ENCODE measurements at places on chromosomes 6 and 20.

DNA sequence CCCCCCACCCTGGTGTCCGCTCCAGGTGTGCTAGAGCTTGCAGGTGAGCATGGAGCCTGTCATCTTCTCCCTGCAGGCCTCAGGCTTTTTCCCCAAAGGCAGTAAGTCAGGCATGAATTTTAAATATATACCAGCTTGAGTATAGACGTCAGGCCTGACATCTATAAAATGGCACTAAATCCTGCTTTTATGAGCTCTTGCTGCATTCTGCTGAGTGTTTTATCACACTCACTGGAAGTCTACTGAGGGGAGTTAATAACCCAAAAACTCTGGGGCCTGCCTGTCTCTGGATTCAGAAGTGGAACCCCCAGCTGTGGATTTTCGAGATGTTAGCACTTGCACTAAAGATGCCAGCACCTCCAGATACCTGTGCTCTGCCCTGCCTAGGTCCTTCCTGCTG, 133.4 kb upstream of the TOP1 start:
- no peak for DNase-seq

DNA sequence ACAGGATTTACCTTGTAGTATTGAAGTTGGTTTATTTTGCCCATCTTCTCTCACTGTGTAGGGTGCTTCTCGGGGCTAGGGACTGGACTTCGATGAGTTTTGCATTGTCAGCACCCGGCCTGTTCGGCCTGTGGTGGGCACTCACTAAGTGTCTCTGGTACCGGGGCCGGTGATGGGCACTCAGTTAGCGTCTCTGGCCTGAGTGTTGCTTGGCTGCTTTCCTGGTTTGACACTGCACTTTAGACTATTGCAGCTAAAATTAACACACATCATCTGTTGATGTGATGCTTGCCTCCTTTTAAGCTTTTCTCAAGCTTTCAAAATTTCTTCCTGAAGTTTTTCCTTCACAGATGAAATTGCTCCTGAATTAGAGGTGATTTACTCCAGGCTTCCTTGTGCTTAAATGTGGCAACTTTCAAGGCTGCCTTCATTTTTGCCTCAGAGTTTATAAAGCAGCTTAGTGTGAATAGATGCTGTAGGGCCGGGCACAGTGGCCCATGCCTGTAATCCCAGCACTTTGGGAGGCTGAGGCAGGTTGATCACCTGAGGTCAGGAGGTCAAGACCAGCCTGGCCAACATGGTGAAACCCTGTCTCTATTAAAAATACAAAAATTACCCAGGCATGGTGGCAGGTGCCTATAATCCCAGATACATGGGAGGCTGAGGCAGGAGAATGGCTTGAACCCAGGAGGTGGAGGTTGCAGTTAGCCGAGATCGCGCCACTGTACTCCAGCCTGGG, 41.7 kb upstream of the TULP4 start:
- no peak for DNase-seq

DNA sequence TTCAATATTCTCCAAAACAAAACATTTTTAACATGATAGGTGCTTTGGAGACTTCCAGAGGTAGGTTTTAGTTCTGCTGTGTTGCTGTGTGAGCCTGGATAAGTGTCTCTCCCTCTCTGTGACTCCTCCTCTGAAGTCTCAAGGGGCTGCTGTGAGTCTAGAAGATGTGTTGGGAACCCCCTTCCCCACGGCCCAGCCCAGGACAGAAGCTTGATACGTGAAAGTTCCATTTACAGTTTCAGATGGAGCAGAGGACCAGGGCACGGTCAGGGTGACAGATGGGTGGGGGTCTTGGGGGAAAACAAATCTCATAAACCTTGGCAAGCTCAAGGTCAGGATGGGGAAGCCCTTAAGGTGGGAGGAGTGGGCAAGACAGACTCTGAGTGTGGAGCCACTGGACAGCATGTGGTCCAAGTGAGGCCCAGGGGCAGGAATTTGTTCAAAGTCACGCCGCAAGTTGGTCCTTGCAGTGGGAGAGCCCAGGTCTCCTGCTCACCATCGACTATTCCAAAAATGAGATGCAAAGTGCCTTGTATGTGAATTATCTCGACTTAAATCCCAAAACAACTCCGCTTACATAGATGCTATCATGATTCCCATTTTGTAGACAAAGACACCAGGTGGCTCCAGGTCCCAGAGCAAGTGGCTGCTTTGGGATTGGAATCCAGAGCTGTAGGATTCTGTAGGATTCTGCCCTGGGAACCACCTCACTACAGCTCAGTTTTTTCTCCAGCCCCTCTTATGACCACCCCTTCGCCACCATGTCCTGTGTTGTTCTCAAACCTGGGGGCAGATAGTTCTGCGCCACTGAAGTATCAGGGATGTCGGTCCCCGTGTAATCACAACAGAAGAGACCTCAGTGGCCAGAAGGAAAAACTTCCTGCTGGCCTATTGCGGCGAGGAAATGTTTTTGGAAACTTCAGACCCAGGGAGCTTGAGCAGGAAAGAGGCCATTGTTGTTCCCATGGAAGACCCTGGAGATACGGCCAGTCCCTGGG, 1.9 kb downstream of the TGM2 start:
- no peak for DNase-seq

DNA sequence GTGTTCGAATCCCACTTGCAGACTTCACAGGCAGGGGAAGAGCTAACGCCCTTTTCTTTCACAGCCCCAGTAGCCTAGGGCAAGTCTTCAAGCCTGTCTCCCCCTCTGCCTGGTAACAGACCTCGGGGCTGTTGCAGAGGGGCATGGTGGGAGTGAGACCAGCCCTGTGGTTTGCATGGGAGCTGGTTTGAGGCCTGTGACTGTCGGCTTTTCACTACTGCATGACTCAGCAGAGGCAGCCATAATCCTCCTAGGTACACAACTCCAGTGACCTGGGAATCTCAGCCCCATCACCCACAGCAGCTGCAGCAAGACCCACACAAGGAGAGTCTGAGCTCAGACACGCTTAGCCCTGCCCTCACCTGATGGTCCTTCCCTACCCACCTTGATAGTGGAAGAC, 55.3 kb upstream of the POPDC3 start:
- DNase-seq = no peak

GRCh38 chr6:28634761-28635546, 109.3 kb downstream of the GPX5 start:
- no peak for DNase-seq

- no peak for DNase-seq
These were observed 115.7 kb downstream of the PHACTR1 start for GRCh38 chr6:12832226-12832735.

DNA sequence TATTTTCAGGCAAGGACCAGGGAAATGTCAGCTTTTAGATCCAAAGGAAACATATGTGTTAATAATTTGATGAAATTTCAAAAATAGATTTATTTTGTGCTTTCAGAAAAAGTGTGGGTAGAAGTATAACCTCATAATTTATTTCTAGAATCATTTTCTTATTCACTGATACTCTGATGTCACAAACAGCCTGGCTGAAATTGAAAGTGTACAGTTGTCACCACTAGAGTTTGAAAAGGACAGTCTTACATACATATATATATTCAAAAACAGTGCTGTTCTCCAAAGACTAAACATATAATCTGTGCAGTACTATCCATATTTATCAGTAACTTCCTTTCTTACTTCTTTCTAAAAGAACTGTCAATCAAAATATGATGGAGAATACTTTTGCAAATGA, 254.4 kb upstream of the KCNQ5 start:
- no peak for DNase-seq

GRCh38 chr20:34246126-34246626, 5.0 kb downstream of the ASIP start:
- DNase-seq = no peak

DNA sequence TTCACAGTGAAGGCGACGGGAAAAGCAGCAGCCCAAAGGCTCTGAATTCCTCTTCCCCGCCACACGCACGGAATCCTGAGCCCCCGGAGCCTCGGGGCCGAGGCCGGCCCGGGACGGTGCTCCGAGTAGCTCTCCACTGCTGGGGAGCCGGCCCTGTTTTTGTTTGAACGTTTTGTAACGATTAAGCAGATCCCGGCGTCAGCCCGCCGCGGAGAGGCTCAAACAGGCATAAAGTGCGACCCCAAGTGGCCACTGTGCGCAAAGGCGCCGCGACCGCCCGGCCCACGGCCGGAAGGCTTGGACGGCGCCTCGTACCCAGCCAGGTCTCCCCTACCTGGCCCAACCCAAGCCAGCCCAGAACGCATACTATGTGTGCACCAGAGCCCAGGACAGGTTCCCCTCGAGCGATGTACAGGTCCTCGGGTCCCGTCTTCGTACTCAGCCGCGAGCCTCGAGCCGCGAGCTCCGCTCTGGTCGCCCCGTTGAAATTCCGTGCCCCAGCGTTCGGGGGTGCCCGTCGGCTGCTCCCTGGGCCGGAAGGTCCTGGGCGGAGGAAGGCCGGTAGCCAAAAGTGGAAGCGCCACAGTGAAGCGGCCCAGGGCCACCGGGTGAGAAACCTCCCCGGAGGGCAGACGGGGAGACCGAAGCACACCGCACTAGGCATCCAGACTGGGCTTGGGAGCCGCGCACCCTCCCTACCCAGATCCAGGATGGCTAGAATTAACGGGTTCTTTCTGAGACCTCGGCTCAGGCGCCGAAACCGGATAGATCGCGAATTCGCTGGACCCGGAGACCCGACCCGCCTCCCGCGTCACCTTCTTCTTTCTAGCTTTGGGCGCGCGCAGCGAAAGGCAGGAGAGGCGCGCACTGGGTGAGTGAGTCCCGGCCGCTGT, 1.2 kb upstream of the MAFB start:
- no peak for DNase-seq

DNA sequence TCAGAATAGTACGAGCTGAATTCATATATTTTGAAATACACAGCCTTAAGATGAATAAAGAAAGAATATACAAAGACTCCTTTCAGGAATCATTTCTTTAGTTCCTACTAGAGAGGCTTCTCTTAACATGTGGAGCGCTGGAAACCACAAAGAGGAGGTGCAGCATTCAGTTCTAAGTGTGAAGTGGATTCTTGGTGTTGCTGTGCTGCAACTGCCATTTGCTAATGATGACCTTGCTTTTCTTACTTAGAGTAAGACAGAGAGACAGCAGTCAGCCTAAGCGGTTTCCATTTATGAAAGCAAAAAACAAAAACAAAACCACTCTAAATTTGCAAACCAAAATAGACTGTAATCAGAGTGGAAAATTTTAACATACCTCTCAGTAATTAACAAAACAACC, 629.0 kb downstream of the EPHA7 start:
- DNase-seq = no peak

- DNase-seq = no peak
These were observed 306.4 kb upstream of the CITED2 start for GRCh38 chr6:139680819-139681218.

DNA sequence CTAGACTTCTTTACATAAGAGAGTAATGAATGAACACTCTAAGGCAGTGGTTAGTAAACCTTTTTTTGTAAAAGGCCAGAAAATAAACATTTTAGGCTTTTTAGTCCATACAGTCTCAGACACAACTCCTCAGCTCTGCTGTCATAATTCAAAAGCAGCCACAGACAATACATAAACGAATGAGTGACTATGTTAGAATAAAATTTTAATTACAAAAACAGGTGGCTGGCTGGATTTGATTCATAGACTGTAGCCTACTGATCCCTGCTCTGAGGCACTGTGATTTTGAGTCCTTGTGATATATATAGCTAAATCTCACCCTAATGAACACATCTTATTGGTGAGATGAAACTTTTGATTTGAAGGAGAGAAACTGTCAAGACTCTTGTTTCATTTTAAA, 155.1 kb downstream of the AIG1 start:
- DNase-seq = no peak

GRCh38 chr20:19969507-19970255, 47.5 kb upstream of the NAA20 start:
- DNase-seq = no peak

DNA sequence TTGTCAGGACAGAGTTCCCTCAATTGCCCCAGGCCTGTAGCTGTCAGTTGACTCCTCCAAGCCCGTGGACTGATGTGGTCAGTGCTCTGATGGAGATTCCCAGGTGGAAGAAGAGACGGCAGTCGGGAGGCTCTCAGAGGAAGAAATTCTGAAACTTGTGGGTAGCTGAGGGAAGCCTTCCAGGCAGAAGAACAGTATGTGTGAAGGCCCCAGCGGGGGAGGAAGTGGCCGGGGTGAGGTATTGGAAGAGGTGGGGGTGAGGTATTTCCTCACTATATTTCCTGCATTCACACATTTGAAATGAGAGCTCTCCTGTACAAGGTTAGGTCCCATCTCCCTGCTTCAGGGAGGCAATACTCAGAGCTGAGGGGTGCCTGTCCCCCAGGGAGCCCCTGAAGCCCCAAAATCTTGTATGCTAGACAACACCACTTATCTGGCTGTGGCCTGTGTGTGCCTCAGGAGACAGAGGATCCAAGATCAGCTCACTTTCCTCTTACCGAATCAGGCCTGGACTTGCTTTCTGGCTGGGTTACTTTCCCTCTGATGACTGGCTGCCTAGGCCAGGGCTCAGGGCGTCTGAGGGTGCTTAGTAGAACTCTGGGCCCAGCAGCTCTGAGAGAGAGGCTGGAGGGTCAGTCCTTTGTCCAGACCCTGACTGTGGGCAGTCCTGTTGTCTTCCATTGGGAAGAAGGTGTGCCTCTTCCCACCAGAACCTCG, 49.3 kb upstream of the MYL9 start:
- peak; percentile 45 for DNase-seq

DNA sequence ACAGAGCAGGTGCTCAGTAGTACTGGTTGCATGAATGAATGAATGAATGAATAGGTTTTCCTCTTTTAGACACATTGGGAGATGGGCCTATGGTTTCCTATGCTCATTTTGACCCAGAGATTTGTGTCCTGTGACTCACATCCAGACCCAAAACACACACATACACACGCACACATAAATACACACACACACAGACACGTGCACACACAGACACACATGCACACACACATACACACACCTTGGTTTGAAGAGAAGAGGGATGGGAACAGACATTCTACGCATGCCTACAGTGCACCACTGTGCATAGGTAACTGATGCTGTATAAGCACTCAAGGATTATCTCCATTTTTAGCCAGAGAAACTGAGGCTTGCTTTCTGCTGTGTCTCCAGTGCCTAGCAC, 4.1 kb downstream of the JPH2 start:
- DNase-seq = no peak

- no peak for DNase-seq
These were observed 48.8 kb upstream of the KIF25 start for GRCh38 chr6:167948716-167949115.

DNA sequence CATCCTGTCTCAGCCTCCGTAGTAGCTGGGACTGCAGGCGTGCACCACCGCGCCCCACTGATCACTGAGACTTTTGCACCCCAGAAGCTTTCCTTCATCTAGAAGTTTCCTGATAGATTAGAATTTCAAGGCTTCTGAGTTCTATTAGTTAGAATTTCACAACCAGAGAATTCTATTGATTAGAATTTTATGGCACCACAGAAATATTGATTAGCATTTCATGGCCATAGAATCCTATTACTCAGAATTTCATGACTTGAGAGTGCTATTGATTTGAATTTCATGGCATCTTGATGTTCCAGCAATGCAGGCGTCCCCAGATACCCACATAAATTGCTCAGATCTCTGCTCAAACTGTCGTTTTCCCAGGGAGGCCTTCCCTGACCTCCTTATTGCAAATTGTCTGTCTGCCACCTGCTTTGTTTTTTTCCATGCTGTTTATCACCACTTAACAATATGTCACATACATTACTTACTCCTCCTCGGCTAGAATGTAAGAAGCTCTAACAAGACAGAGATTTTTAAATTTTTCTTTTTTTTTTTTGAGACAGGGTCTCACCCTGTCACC, 16.9 kb upstream of the CBFA2T2 start:
- DNase-seq = no peak

GRCh38 chr6:34723203-34723602, 26.6 kb upstream of the ILRUN start:
- DNase-seq = no peak
